ENCODE measurements at places on chromosomes 6 and 20. TPM values are rescaled to one million over a fixed set of nuclear protein-coding genes. Genes with fewer than 3 reads are reported as not detected.

Gene PSORS1C2
- not detected for total RNA-seq

DNA sequence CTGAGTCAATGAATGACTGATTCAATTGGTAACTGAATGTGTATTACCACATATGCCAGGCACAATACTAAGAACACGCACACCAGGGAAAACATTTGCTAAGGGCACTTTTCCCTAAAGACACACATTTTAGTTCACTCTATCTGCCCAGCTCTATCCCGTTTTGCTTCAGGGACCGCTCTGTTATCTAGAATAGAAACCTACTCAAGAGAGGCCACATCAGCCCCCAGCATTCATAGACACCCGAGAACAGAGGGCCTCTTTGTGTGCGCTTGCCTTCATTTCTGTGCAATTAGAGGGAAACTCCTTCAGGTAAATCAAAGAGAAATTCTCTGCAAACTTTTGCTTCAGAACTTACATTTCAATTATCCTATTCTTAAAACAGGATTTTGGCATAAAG lies 50.3 kb downstream of the DZANK1 start:
- H3K4me3 ChIP-seq = no peak overlapping the region
- no peaks in the 10 kb centered on the region for H3K4me1 ChIP-seq
- no peaks in the 10 kb centered on the region for H3K36me3 ChIP-seq
- DNase-seq = no peak
- H3K27ac ChIP-seq = no peak overlapping the region

DNA sequence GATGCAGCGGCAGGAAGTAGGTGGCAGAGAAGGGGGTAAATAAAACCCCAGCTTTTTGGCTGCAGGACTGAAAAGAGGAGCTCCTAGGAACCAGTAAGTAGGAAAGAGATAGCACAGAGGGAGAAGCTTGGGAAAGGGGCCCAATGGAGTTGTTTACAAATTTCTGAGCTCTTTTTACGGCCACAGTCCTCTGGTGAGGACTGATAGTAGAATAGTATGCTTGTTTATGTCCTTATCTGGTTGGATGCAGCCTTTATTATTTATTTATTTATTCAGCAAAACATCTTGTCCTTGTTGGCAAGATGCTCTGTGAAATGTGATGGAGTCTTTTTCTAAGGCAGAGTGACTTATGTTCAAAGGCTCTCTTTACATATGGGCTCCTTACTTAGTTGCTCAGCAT lies 119.7 kb upstream of the AHI1 start:
- no peak overlapping the region for H3K4me3 ChIP-seq
- no peaks in the 10 kb centered on the region for H3K4me1 ChIP-seq
- no peaks in the 10 kb centered on the region for H3K36me3 ChIP-seq
- no peak overlapping the region for H3K27ac ChIP-seq
- H3K27me3 ChIP-seq = no peaks in the 10 kb centered on the region

Gene PCED1A
- 10.3 TPM for total RNA-seq

DNA sequence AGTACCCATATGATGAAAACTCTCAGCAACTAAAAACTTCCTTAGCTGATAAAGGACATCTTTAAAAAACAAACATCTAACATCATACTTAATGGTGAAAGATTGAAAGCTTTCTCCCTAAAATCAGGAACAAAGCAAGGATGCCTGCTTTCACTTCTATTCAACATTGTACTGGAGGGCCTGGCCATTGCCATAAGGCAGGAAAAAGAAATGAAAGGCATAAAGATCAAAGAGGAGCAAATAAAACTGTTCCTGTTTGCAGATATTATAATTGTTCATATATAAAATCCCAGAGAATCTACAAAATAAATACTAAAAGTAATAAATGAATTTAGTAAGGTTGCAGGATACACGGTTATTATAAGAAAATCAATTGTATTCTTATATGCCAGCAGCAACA lies 124.6 kb upstream of the ARMC2 start:
- no peaks in the 10 kb centered on the region for H3K4me1 ChIP-seq
- H3K27ac ChIP-seq = no peak overlapping the region
- H3K36me3 ChIP-seq = no peaks in the 10 kb centered on the region
- H3K4me3 ChIP-seq = no peak overlapping the region

GRCh38 chr6:157552820-157553485 lies 172.0 kb downstream of the ZDHHC14 start:
- H3K27me3 ChIP-seq = no peaks in the 10 kb centered on the region
- no peaks in the 10 kb centered on the region for H3K36me3 ChIP-seq
- no peak overlapping the region for H3K27ac ChIP-seq
- peaks cover 16% of the 10 kb centered on the region for H3K4me1 ChIP-seq
- DNase-seq = no peak
- no peak overlapping the region for H3K4me3 ChIP-seq

Gene ULBP3
- total RNA-seq = not detected

GRCh38 chr6:158314737-158315136 lies 2.5 kb downstream of the TULP4 start:
- no peaks in the 10 kb centered on the region for H3K4me1 ChIP-seq
- no peaks in the 10 kb centered on the region for H3K27me3 ChIP-seq
- no peak overlapping the region for H3K27ac ChIP-seq
- H3K4me3 ChIP-seq = no peak overlapping the region
- H3K36me3 ChIP-seq = peaks cover 36% of the 10 kb centered on the region

GRCh38 chr20:62239278-62239879 lies 1.1 kb downstream of the OSBPL2 start:
- no peaks in the 10 kb centered on the region for H3K27me3 ChIP-seq
- H3K27ac ChIP-seq = peak overlapping the region; percentile 91
- H3K4me3 ChIP-seq = peak overlapping the region; percentile 90
- DNase-seq = peak; percentile 35

Gene TSBP1
- total RNA-seq = not detected

Gene PRND
- not detected for total RNA-seq

GRCh38 chr6:31686483-31686882 lies 5.6 kb upstream of the LY6G5C start:
- DNase-seq = no peak
- no peak overlapping the region for H3K4me3 ChIP-seq
- H3K4me1 ChIP-seq = peaks cover 20% of the 10 kb centered on the region
- peaks cover 70% of the 10 kb centered on the region for H3K36me3 ChIP-seq
- no peak overlapping the region for H3K27ac ChIP-seq
- H3K27me3 ChIP-seq = no peaks in the 10 kb centered on the region

GRCh38 chr20:4912380-4913142 lies 88.7 kb downstream of the SLC23A2 start:
- H3K27me3 ChIP-seq = no peaks in the 10 kb centered on the region
- no peak for DNase-seq
- peaks cover 9% of the 10 kb centered on the region for H3K36me3 ChIP-seq
- H3K27ac ChIP-seq = no peak overlapping the region
- no peak overlapping the region for H3K4me3 ChIP-seq

Gene SLC16A10
- 14.6 TPM for total RNA-seq

DNA sequence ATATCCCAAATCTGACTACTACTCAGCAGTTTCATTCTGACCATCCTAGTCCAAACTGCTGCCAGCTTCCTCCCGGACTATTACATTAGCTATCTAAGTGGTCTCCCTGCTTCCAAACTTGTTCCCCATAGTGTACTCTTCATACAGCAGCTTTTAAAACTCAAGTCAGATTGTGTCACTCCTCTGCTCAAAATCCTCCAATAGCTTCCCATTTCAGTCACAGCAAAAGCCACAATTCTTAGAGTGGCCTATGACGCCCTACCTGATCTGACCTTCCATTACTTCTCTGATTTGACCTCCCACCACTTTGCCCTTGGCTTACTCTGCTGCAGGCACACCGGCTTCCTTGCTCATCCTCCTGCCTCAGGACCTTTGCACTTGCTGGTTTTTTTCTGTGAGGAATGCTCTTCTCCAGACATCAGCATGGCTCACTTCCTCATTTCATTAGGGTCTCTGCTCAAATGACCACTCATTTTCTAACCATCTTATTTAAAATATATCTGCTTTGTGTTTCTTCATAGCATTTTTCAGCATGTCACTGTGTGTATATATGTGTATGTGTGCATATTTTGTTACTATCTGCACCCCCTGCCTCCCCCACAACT lies 111.1 kb upstream of the DTNBP1 start:
- H3K27ac ChIP-seq = no peak overlapping the region
- no peaks in the 10 kb centered on the region for H3K36me3 ChIP-seq
- H3K4me3 ChIP-seq = no peak overlapping the region

GRCh38 chr20:51095633-51096521 lies 73.0 kb upstream of the KCNG1 start:
- H3K27me3 ChIP-seq = no peaks in the 10 kb centered on the region
- no peaks in the 10 kb centered on the region for H3K36me3 ChIP-seq
- no peak overlapping the region for H3K4me3 ChIP-seq
- DNase-seq = peak; percentile 34

Gene PTCRA
- total RNA-seq = not detected

Gene RAD21L1
- total RNA-seq = not detected

Gene POU5F1
- total RNA-seq = not detected

DNA sequence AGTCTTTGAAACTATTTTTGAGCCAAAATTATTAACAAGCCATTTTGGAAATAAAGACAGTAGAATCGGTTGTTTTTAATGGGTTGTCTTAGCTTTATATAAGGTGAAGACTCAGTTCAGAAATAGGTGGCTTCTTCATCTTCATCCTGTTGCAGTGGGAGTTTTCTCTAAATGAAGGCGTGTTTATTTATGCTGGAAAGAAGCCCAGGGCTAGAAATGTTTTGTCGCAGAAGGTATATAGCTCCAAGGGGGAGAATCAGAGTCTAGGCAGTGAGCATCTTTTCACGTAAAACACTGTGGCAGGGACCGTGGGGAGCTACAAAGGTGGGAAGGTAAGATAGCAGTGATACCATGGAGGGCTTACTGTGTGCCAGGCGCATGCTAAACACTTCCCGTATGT lies 34.3 kb downstream of the FARS2 start:
- H3K27ac ChIP-seq = no peak overlapping the region
- H3K36me3 ChIP-seq = no peaks in the 10 kb centered on the region
- peaks cover 3% of the 10 kb centered on the region for H3K4me1 ChIP-seq
- no peaks in the 10 kb centered on the region for H3K27me3 ChIP-seq

DNA sequence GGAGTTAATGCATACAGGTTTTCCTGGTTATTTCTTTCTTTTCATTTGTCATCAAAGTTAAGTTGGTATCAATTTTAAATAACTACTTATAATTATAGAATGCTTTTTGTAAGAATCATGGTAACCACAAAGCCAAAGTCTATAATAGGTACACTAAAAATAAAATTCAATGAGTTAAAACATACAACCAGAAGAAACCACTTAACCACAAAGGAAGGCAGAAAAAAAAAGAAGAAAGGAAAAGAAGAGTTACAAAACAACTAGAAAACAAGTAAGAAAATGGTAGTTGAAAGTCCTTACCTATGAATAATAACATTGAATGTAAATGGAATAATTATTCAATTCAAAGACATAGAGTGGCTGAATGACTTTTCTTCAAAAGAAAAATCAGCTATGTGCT lies 45.6 kb downstream of the THBS2 start:
- H3K4me3 ChIP-seq = no peak overlapping the region
- DNase-seq = no peak
- no peaks in the 10 kb centered on the region for H3K4me1 ChIP-seq
- no peaks in the 10 kb centered on the region for H3K27me3 ChIP-seq

DNA sequence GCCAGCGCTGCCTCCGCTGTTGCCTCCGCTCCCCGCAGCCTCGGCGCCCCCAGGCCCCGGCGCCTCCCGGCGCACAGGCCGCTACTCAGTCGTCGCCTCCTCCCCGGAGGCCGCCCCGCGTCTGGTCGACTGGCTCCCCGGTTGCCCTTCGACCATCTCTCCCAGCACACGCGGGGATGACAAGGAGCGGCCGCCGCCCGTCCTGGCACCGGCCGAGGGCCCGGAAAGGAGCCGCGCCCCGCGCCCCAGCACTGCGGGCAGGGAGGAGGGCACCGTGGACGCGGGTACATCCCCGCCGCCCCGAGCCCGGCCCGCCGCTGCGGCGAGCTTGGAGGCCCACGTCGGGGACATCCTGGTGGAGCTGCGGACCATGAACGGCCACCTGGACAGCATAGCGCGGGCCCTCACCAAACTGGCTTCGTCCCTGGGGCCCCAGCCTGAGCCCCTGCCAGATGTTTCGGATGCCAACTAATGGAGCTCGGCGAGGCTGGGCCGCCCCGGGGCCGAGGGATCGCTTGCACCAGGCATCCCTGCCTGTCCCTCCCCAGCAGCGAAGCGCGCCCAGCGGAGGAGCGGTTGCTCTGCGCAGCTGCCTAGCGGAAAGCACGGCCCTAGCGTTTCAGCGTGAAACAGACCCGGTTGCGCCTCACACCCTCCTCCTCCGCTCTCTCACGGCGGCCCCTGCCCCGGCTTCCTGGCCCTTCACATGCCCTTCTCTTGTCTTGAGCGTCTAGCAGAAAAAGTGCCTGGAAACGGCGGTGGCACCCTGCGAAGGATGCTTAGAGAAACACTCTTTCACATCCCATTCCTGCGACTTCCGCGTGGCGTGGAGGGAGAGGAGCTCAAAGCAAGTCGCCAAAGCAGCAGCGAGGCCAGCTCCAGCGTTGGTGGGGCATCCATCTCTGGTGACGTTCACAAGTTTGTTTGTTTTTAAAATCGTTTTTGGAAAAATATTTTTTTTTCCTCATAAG lies 285.8 kb upstream of the SUPT3H start:
- H3K4me3 ChIP-seq = peak overlapping the region; percentile 24
- DNase-seq = peak; percentile 80
- no peaks in the 10 kb centered on the region for H3K27me3 ChIP-seq
- H3K27ac ChIP-seq = no peak overlapping the region
- no peaks in the 10 kb centered on the region for H3K36me3 ChIP-seq

Gene CSTF1
- 23.9 TPM for total RNA-seq

Gene NKX2-4
- not detected for total RNA-seq

- H3K27ac ChIP-seq = no peak overlapping the region
- no peak for DNase-seq
- H3K4me3 ChIP-seq = no peak overlapping the region
- H3K27me3 ChIP-seq = no peaks in the 10 kb centered on the region
- H3K4me1 ChIP-seq = peaks cover 22% of the 10 kb centered on the region
- H3K36me3 ChIP-seq = peaks cover 57% of the 10 kb centered on the region
Observed at GRCh38 chr20:17658648-17658993, 23.4 kb downstream of the RRBP1 start.

GRCh38 chr6:89180971-89181370 lies 35.1 kb downstream of the PM20D2 start:
- H3K27me3 ChIP-seq = no peaks in the 10 kb centered on the region
- H3K4me3 ChIP-seq = no peak overlapping the region
- no peaks in the 10 kb centered on the region for H3K36me3 ChIP-seq
- DNase-seq = no peak
- H3K4me1 ChIP-seq = no peaks in the 10 kb centered on the region

DNA sequence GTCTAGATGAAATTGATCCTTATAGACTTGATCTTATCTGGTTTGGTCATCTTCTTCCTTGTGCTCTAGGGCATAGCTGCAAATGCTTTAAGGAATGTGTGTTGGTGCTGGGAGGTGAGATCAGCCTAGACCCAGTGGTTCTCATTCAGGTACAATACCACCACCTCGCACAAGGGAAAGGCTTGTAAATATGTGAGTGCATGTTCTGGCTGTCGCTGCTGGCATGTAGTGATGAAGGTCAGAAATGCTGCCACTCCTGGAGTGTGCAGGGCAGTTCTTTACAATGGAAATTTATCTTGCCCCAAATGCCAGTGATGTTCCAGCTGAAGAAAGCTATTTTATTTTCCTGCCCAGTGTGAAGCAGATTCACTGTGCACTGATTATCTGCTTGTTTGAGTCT lies 900.9 kb downstream of the QKI start:
- no peak overlapping the region for H3K4me3 ChIP-seq
- DNase-seq = no peak
- no peak overlapping the region for H3K27ac ChIP-seq
- no peaks in the 10 kb centered on the region for H3K27me3 ChIP-seq
- no peaks in the 10 kb centered on the region for H3K4me1 ChIP-seq

GRCh38 chr6:4909063-4909706 lies 94.7 kb downstream of the RPP40 start:
- H3K27ac ChIP-seq = no peak overlapping the region
- H3K36me3 ChIP-seq = no peaks in the 10 kb centered on the region
- DNase-seq = no peak
- H3K4me1 ChIP-seq = peaks cover 77% of the 10 kb centered on the region
